ENCODE measurements at places on chromosomes 13 and 19.
A peak's percentile ranks its signal among the peaks of the same experiment; 100 is the strongest.

DNA sequence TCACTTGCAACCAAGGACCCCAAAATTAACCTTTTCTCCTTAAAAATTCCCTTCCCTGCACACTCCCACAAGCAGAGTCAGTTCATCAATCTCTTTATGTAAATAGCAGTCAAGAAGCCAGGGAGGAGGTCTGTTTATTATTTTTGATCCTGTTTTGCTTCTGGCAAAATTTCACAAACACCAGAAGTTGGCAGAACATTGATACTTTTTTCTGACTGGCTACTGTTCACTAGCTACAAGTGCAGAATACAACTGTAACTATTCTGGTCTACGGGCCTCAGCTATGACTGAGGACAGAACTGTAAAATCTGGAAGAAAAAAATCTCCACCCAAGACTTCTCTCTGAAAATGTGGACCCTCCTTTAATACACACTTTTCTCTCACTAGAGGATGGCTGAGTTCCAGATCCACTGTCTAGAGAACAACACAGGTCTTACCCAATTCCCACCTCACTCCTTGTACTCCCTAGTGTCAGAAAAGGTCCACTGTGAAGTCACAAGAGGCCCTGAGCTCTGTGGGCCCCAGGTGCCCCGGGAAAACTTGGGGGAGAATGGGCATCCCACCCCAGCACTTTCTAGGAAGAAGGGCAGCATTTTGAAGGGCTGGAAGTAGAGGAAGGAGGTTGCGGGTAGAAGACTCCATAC lies 14.5 kb downstream of the STARD13 start:
- no peak for DNase-seq

- DNase-seq = no peak
Observed at GRCh38 chr13:45629940-45630339, 14.4 kb upstream of the ERICH6B start.

DNA sequence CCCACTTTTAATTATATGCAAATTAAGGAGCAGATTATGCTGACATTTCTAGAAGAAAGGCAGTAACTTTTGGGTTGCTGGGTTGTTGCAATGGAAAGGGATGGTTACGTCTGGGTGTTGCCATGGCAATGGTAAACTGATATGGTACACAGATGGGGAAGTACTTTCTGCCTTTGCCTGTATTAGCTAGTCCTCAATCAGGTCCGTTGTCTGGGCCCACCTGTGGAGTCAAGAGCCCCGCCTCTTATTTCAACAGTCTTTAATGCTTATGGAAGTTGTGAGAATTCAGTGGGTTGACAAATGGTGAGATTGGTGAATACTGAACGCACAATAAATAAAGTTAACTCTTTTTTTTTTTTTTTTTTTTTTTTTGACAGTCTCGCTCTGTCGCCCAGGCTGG lies 30.6 kb upstream of the DPP9 start:
- DNase-seq = peak; percentile 38

DNA sequence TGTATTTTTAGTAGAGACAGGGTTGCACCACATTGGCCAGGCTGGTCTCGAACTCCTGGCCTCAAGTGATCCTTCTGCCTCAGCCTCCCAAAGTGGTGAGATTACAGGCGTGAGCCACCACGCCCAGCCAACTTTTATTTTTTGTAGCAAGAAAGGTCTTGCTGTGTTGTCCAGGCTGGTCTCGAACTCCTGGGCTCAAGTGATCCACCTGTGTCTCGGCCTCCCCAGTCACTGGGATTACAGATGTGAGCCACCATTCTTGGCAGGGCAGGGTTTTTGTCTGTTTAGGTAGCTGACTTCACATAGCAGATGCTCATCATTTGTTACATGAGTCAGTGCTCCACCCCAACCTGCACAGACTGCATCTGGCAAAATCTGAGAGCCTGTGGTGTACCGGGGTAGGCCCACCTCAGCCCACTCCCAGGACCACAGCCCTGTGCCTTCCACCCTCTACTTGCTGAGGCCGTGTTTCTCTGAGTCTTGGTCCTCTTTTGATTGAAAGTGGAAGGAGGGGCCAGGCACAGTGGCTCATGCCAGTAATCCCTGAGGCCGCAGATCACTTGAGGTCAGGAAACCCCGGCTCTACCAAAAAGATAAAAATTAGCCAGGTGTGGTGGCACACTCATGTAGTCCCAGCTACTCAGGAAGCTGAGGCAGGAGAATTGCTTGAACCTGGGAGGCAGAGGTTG lies 4.2 kb upstream of the TNPO2 start:
- DNase-seq = no peak

DNA sequence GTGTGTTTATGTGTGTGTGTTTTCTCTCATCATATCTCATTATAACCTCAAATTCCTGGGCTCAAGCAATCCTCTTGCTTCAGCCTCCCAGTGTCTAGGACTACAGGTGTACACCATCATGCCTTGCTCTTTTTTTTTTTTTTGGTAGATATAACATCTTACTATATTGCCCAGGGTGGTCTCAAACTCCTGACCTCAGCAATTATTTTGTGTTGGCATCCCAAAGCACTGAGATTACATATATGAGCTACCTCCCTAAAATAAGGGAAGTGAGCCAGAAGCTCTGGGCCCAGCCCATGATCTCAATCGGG lies 448 bp upstream of the ZNF543 start:
- DNase-seq = no peak

GRCh38 chr13:50224534-50224933 lies 209.3 kb downstream of the KCNRG start:
- peak; percentile 90 for DNase-seq

DNA sequence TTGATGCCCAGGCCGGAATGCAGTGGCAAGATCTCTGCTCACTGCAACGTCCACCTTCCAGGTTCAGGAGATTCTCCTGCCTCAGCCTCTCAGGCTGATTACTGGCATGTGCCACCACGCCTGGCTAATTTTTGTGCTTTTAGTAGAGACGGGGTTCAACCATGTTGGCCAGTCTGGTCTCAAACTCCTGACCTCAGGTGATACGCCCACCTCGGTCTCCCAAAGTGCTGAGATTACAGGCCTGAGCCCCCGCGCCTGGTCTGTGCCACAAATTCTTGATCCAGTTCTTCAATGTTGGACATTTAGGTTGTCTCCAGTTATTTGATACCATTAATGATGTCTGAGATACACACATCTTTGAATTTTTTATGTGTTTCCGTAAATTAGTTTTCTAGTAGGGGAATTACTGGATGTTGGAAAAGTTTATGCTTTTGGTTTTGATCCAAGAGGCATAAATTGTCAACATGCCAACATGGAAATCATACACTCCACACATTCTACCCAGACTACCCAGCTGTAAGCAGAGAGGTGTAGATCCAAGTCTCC lies 525 bp upstream of the COG3 start:
- no peak for DNase-seq

- no peak for DNase-seq
Observed at GRCh38 chr19:27776524-27776923, 1436.4 kb downstream of the UQCRFS1 start.

DNA sequence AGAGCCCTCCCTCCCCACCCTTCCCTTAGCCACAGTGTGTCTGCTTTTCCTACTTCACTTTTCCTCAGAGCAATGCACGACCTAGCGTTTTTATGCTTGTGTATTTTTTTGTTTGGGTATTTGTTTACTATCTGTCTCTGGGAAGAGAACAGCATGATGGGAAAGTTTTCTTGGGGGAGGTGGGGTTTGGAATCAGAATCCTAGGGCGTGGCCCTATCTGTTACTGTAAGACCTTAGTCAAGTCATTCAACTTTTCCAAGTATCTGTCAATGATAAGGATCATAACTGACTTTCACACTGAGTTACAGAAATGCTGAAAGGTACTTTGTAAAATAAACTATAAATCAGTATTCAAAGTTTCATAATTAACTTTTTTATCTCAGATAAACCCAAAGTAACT lies 146.3 kb upstream of the WASF3 start:
- DNase-seq = no peak

- DNase-seq = no peak
Observed at GRCh38 chr19:35931874-35932202, 4.3 kb upstream of the LRFN3 start.

DNA sequence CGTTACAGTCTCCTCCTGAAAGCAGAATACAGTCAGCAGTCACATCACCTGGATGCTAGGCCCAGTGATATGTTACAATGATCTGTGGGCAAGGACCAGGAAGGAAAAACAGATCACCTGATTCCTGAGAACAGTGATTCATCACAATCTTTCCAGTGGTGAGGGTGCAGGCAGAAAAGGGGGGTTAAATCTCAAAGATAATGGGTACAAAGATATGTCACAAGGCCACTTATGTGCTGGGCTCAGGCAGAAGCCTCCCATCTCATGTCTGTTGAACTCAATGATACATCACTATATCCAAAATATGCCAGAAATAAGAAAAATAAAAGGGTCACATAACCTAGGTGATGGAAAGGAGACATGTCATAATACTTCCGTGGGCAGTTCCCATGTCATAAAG lies 10.8 kb upstream of the ZNF91 start:
- DNase-seq = no peak

DNA sequence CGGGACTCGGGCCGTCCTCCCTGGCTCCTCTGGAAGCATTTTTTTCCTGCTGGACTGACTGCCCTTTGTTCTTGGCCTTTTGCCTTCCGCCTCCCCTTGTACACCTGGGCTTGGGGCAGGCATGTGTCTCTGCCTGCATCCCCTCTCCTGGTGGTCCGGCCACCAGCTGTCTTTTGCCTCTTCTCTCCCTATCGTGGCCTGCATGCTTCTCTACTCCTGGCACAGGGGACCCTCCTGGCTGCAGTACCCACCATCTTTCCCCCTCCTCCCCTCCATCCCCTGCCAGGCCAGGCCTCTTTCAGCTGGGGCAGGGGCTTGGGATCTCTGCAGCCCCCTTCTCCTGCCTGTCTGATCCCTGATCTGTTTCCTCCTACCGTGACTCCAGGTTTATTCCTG lies 12.1 kb downstream of the WTIP start:
- DNase-seq = no peak

- peak; percentile 68 for DNase-seq
Observed at GRCh38 chr19:10113964-10114650, 2.6 kb downstream of the P2RY11 start.

- DNase-seq = peak; percentile 60
Observed at GRCh38 chr19:16106121-16106520, 5.6 kb upstream of the RAB8A start.

- no peak for DNase-seq
Observed at GRCh38 chr13:84297251-84297650, 415.0 kb upstream of the SLITRK1 start.

DNA sequence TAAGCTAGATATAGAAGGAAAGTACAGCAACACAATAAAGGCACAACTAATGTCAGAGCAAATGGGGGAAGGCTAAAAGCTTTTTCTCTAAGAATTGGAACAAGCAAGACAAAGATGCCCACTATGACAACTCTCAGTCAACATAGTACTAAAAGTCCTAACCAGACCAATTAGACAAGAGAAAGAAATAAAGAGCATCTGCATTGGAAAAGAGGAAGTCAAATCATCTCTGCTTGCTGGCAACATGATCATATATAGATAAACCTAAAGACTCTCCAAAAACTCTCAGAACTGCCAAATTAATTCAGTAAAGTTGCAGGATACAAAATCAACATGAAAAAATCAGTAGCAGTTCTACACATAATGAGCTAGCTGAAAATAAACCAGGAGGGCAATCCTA lies 542.0 kb downstream of the DIAPH3 start:
- DNase-seq = no peak

DNA sequence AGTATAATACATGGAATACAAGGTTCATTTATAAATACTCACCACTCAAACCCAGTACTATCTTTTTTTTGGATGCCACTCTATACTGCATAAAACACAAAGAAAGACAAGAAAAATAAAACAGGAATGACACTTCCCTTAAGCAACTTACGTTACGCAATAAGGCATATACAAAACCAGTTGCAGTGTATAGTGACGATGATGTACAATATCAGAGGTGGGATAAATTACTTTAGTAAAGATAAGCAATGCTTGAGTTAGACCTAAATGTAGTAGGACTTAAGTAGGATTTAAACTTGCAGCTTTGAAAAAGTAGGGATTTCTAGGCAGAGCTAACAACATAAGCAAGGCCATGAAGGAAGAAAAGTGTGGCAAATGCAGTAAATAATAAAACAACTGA lies 374.9 kb downstream of the SPRY2 start:
- DNase-seq = peak; percentile 18

All from NB4 (cell line).